ENCODE measurements at places on chromosomes 7 and 10.
A peak's percentile ranks its signal among the peaks of the same experiment; 100 is the strongest.

DNA sequence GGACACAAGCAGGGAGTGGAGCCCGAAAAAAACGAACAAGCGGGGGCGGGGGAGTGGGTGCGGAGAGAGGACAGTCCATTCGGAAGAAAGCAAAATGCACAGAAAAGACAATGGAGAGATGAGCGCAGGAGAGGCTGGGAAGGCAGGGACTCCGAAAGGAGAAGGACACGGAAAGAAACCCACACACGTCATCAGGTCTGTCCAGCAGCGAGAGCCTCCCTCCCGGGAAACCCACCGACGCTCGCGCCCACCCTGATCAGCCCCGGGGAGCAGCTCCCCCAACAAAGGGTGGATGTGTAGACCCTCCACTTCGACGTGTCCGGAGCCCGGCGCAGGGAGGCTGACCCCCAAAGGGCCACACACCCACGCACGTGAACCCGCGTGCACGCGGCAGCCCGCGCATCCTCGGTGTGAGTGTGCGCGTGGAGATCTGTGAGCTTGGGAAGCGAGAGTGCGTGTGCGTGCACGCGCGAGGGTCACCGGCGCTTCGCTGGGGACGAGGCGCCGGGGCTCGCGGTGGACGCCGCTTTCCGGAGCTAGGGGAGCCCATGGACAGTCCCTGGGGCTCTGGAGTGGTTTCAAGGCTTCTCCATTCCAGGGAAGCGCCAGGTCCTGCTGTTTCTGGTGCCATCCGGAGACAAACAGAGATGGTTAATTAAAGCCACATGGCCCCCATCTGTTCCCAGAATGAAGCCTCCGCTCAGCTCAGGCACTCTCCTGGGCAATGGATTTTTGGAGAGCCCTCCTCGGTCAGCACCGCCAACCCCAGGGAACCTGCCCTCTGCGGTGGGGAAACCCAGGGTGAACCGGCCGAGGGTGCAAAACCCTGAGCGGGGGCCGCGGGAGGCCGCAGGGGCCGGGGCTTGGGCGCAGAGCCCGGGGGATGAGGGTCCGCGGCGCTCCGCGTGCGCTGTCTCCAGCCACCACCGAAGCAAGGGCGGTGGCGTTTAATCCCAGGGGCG lies 916 bp downstream of the LAMB1 start:
- no peak for DNase-seq

DNA sequence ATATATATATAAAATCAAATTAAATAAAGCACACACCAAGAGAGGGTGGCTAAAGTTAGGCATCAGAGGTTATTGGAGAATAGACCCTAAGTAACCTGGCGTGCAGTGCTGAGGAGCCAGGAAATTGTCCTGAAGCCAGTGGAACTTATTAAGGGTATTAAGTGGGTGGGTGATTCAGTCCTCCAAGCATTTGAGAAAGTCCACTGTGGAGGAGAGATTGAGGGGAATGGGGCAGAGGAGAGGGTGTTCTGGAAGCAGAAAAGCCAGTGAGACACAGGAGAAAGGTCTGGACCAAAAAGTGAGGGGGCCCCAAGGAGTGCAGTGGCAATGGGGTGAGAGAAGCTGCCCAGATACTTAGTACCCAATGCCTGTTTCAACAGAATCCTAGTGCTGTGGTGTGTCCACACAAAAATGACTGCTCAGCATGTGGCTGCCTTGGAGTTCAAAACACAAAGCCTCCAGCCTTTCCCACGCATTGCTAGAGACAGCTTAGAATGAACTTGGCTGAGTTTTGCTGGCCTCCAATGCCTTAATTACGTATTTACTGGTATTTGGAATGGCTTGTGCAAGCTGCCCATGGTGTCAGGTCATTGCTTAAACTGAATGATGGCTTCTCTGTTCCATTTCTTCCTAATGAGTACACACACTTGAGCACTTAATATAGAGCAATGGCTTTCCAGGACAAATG lies 44.9 kb upstream of the CHST15 start:
- no peak for DNase-seq

GRCh38 chr10:110357252-110357780 lies 52.6 kb upstream of the SMNDC1 start:
- DNase-seq, result no peak

- no peak for DNase-seq
These were observed 5.3 kb downstream of the DNAJB12 start for GRCh38 chr10:72349438-72349837.

DNA sequence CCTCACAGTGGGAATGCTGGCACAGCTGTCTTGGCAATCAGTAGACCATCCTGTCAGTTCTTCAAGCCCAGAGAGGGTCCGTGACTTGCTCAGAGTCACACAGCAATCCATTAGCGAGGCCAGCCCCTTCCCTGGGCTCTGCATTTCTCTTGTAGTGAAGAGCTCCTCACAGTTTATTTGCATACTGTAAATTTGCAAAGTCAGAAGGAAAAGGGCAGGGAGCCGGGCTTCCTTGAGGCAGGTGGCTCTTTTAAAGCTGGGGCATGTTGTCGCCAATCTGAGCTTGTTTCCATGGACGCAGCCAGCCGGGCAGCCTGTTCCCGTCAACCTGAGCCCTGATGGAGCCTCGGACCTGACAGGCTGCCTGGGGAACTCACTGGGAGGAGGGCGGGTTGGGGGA lies 123.4 kb downstream of the CUX1 start:
- DNase-seq, result peak; percentile 50

GRCh38 chr10:112510384-112510783 lies 63.4 kb downstream of the VTI1A start:
- no peak for DNase-seq

DNA sequence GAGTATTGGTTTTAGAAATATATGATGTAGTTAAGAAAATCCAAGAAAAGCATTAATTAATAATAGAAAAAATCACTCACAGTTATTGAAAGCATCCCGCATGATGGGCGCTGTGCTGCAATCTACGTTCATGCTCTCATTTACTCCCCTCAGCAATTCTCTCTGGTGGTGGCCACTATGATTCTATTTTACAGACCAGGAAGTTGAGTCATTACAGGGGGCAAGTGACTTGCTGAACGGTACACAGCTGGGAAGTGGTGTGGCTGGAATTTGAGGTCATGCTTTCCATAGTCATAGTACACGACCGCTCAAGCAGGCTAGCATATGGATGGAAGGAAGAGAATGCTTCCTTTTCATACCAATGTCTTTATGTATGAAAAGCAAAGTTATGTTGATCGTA lies 117.4 kb downstream of the TES start:
- no peak for DNase-seq

GRCh38 chr10:104941662-104942061 lies 300.6 kb downstream of the SORCS3 start:
- no peak for DNase-seq

- DNase-seq, result no peak
These were observed 45.5 kb upstream of the HELLS start for GRCh38 chr10:94500063-94500462.

GRCh38 chr10:62732841-62733653 lies 71.5 kb upstream of the ADO start:
- no peak for DNase-seq

GRCh38 chr7:91194841-91195240 lies 69.4 kb upstream of the FZD1 start:
- no peak for DNase-seq

DNA sequence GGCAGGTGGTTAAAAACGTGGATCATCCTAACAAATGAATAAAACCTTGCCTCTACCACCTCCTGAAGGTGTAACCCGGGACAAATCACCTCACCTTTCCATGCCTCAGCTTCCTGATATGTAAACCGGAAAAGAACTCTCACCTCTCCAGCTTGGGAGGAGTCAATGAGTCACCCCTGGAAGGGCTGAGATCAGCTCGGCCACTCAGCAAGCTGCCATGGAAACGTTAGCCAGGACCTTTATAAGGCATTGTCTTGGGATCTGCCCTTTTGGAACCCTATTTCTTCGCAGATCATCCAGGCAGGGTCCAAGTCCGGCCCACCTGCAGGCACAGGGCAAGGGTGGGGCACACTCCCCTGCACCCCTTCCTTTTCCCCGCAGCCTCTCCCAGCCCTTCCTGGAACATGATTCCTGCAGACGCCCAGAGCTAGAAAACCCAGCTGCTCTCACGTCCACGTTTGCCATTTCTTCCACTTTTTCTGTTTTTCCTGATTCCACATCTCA lies 81.6 kb upstream of the PFKP start:
- no peak for DNase-seq

DNA sequence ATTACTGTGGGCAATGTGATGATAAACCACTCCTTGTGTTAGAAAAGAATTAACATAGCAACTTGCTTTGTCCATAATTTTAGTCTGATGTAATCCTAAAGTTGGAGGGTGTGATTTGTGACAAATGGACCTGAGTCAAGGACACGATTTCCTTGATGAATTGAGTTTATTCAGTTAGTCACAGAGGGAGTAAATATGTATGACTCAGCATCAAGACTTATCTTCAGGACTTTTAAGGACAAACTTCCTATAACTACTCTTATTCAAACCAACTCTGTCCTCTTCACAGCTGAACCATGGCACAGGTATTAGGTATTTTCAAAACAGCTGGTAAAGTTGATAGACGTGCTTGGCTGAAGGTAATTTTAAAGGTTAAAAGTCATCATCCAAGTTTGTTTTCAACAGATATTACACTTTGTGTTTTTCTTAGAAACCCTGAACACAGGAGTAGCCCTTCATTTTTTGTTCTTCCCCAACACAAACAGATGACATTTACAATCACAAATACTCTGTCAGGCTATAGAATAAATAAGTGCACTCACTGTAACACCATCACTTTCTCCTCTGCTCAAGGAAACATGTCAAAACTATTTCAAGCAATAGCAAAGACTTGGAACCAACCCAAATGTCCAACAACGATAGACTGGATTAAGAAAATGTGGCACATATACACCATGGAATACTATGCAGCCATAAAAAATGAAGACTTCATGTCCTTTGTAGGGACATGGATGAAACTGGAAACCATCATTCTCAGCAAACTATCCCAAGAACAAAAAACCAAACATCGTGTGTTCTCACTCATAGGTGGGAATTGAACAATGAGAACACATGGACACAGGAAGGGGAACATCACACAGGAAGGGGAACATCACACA lies 54.5 kb downstream of the COA1 start:
- DNase-seq, result no peak

- DNase-seq, result no peak
These were observed 273.7 kb downstream of the CCDC3 start for GRCh38 chr10:12727832-12728215.

GRCh38 chr7:45324683-45325237 lies 167.2 kb downstream of the RAMP3 start:
- no peak for DNase-seq

GRCh38 chr10:89032141-89032891 lies 41.7 kb downstream of the FAS start:
- DNase-seq, result no peak

DNA sequence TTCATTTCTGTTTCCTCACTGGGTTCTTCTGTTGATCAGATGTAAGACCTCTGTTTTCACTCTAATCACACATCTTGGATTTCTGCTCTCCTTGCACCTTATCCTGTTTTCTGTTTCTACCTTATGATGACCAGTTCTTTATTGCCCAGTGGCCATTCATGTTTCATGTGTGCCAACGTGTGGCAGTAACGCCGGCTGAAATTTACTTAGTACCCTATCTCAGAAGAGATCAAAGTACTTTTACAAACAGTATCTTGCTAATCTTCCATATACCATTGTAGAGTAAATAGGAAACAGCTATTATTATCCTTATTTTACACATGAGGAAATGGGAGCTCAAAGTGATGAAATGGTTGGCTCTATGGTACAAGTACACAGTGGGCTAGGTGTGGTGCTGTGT lies 74.0 kb downstream of the GATA3 start:
- DNase-seq, result no peak

- no peak for DNase-seq
These were observed 9.4 kb downstream of the CLDN12 start for GRCh38 chr7:90412458-90413184.

DNA sequence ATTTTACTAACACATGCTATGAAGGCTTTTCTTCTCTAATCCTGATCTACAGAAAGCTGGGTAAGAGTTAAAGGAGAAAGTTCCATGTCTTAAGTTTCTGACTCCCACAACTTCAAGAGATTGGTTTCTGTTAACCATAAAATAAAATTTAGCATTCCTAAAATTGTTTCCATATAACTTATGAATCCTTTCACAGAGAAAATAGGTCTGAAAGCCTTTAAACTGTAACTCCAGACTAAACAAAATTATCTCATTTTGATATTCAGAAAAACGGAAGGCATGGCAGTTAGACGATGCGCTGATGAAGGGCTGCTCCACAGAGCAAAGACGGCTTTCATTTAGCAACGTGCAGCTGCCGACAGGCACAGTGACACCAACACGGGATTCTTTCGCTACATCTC lies 133.3 kb downstream of the SLC25A13 start:
- no peak for DNase-seq

DNA sequence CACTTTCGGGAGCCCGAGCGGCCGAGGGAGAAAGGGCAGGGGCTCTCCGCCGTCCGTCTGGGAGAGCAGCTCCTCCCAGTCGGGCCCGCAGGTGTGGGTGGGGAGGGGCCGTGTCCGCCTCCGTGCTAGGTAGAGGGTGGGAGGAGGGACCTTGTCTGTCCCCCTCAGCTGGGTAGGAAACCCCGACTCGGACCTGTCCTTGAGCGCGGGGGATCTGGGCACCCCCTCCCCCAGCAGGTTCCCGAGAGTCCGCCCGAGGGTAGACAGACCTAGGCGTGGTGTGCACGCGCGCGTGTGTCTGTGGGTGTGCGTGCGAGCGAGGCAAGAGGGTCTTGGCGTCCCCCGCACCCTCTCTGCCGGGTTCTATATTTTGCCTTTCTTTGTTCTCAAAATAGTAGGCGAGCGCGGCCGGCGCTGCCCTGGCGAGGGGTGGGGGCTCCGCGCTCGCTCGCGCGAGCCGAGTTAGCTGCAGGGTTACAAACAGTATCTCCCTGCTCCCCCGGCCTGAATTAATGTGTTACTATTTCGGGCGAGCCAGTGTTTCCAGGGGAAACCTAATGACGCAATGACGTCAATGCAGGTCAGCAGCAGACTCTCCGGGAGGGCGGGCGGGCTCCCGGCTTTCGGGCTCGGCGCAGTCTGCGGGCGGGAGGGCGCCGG lies 73.9 kb upstream of the LEP start:
- no peak for DNase-seq

- DNase-seq, result peak; percentile 89
These were observed 1.7 kb upstream of the SPACDR start for GRCh38 chr7:100465702-100466311.

DNA sequence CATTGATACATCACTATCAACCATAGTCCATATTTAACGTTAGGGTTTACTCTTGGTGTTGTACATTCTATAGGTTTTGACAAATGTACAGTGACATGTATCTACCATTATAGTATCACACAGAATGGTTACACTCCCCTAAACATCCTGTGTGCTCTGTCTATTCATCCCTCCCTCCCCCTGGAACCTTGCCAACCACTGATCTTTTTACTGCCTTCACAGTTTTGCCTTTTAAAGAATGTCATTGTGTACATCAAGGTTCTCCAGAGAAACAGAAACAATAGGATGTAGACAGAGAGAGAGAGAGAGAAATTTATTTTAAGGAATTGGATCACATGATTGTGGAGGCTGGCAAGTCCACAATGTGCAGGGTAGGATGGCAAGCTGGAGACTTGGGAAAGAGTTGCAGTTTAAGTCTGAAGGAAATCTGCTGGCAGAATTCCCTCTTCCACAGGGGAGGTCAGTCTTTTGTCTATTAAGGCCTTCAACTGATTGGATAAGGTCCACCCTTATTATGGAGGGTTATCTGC lies 45.1 kb upstream of the CCNJ start:
- DNase-seq, result no peak
